ENCODE measurements at places on chromosomes 1 and 21.

- no peak for DNase-seq
These were observed 3.5 kb downstream of the GAS5 start for GRCh38 chr1:173864179-173864867.

- no peak for DNase-seq
These were observed 13.4 kb upstream of the ALX3 start for GRCh38 chr1:110083866-110084226.

DNA sequence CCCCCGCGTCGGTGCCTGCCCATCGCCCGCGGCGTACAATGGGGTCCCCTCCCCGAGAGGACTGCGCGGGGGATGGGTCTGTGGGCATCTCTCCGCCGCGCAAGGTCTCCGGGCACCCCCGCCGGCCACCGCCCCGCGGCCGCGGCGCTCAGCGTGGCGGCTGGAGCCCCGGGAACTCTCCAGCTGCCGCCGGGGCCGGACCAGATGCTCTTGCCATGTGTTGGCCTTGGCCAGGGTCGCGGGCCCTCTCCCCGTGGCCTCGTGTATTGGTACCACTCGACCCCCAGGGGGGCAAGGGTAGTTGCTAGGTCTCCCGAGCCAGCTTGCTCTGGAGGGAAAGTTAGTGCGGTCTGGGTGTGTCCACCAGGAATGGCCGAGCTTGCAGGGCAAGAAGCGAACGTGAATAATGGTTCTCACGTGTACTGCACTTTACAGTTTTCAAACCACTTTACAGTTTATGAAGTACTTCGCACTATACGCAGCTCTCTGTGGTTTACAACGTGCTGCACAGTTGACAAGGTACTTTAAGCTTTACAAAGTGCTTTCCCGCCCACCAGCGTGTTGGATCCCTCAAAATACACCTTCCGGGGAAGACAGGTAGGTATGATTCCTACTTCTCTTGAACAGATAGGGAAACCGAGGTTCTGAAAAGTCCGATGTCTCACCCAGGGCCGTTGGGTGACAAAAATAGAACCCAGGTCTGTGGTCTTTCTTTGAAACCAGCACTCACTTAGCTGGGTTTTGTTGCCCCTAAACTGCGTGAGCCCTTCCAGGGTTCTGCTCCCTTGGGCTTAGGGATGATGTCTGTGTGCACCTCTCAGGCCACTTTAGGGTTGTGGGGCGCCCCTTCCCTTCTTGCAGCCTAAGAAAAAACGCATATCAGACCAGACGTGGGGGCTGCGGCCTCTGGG is 1.2 kb downstream of the EPHB2 start:
- DNase-seq, result no peak

- no peak for DNase-seq
These were observed 4.7 kb downstream of the TNN start for GRCh38 chr1:175072099-175072951.

DNA sequence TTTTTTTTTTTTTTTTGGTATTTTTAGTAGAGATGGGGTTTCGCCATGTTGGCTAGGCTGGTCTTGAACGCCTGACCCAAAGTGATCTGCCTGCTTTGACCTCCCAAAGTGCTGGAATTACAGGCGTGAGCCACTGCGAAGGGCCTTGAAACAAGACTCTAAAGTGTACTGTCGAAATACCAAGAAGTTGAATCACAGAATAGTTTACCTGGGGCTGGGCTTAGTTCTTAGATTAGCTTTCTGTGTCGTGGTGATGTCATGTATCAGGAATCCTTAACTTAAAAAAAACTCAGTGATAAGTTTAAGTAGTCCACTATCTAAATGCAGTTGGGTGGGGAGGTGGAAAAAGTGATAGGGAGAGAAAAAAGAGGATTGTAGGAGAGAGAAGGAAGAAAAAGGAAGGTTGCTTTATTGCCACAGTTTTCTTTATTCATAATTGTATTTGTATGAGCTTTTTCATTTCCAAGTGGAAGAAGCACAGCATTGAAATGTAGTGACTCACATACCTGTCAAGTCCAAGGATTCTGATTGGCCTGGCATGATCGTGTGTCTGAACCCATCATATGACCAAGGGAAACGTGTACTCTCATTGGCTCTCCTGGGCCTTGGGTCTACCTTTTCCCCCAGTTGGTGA is 13.4 kb downstream of the ITSN1 start:
- DNase-seq, result no peak
